ENCODE measurements at places on chromosomes 3 and 15. TPM values are rescaled to one million over a fixed set of nuclear protein-coding genes. Genes with fewer than 3 reads are reported as not detected.

ARL8B gene
- polyA plus RNA-seq = 22.6 TPM

- DNase-seq = no peak
These were observed 106.5 kb downstream of the TPRG1 start for GRCh38 chr3:189278221-189278620.

MUSTN1 gene
- polyA plus RNA-seq = 11.2 TPM

CKMT1B gene
- not detected for polyA plus RNA-seq

DNA sequence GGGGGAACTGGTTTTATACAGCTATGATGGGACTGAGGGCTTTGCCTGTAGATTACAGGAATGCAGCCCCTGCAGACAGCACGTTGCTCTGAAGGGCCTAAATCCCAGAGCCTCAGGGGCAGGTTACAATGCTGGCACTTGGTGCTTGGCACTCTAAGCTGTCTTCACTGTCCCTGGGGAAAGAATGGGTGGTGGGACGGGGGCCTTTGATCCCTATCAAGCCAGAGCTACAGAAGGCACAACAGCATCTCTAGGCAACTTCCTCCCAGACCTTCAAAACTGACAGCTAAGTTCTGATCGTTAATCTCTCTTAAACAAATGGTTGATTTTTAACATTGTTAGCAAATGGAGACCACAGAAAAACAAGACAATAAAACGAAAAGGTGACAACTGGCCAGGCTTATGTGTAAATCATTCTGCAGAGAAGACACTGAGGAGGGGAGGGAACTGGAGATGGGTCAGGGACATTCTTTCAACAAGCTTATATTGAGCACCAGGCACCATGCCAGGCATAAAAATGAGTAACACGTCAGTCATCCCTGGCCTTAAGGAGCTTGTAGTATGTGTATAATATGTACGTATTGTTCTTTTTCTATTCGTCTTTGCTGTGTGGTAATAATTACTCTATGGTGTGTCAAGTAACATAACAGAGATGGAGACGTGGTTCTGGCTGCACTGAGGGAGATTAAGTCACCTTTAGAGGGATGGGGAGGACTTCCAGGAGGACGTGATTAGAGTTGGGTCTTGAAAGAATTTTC lies 49.1 kb downstream of the CA12 start:
- no peak for DNase-seq

GRCh38 chr15:55685286-55685685 lies 57.7 kb downstream of the PRTG start:
- DNase-seq = peak; percentile 26

DNA sequence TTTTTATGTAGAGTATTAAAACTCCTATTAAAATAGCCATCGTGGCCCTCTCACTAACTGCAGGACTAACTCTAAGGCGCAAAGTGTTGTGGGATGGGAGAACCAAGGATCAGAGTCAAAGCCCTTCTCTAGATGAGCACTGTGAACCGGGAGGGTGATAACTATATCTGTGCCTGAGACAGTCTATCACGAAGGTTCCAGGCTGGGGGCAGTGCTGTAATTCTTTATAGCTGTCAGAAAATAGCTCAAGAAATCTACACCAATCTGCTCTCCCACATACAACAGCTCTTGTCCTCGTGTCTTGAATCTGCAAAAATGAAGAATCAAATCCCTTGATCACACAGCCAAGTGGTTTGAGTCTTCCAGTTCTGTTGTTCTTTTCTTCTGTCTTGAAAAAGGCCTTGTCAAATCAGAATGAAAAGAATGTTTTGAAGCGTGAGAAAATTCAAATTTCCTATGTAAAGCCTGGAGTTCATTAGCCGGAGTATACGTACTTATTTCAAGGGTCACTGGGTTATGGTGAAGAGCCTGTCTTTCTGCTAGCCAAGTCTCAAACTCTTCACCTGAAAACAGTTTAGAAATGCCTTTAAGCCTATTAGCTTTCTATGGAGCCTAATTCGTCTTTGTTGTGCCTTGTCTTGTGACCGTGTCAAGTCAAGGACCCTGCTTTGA lies 185.3 kb upstream of the NECTIN3 start:
- DNase-seq = no peak

GRCh38 chr15:99613887-99614647 lies 48.3 kb downstream of the MEF2A start:
- no peak for DNase-seq

FSTL1 gene
- polyA plus RNA-seq = 0.15 TPM

RBP2 gene
- polyA plus RNA-seq = not detected

DNA sequence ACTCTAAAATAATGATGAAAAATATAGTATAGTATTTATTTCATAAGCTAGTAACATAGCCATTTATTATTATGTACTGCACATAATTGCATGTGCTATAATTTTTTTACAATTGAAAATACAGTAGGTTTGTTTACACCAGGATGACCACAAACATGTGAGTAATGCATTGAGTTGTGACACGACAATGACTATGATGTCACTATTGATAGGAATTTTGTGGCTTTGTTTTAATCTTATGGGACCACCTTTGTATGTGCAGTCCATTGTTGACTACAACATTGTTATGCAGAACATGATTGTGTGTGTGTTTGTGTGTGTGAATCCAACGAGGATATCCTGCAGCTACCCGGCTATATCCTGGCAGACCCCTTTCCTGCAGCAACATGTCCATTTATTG lies 372.2 kb upstream of the MCTP2 start:
- no peak for DNase-seq

DNA sequence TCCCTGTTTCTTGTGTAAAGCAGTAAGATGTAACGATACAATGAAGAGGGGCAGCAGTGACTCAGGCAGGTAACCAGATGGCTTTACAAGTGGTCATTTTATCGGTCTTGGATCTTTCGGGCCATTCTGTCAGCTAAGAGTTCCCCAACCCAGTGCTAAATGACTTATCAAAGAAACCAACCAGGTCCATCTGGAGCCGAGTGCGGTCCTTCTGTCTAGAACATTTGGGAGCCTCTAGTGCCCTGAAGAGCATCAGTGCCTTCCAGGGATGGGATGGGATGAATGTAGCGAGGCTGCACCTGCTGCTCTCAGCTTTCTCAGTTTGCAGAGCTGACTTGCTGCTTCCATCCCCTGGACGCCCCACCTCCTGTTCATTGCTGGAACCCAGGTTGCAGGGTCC lies 131.7 kb upstream of the AGBL1 start:
- no peak for DNase-seq

ZNF660 gene
- polyA plus RNA-seq = 0.92 TPM

GRCh38 chr3:42220436-42221121 lies 45.4 kb downstream of the CCK start:
- no peak for DNase-seq

GRCh38 chr3:88032245-88032644 lies 26.6 kb downstream of the CGGBP1 start:
- DNase-seq = no peak

TTC21A gene
- polyA plus RNA-seq = 73.1 TPM

CHST13 gene
- polyA plus RNA-seq = 0.09 TPM

GRCh38 chr15:100988857-100989256 lies 69.7 kb downstream of the LRRK1 start:
- no peak for DNase-seq

DNA sequence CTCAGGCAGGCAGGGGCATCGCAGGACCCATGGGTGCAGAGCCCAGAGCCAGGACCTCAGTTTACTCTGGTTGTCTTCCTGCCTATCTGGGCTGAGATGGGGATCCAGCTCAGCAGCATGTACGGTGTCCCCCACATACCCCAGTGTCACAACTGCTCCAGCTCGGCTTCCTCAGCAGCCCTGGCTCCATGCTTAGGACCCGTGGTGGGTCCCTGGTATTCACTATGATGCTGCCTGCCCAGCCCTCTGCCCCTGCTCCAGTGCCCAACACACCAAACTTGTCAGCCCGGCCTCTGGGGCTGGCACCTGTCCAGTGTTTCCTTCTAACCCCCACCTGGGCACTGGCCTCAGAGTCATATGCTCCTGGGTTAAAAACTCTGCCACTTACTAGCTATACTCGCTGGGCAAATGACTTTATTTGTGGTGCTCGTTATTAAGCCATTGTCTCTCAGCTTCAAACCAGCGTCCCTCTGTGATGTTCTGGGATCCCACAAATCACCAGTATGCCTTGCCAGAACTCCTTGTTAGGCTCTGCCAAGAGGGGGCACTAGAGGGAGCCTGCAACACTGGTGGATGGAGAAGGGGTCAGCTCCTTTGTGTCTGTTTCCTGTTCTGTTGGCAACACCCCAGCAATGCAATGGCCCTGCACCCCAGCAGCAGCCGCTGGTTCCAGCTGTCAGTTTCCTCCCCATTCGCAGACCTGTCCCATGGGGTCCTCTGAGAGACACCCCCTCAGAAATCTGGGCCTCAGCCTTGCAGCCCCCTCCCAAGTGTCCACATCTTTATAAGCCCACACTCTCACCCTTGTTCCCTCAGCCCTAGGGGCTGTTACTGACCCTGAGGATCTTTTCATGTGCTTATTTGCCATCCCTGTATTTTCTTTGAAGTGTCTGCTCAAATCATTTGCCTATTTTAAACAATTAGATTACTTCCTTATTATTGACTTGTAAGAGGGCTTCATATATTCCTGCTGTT lies 24.1 kb upstream of the MRPS22 start:
- no peak for DNase-seq

- DNase-seq = no peak
These were observed 278.5 kb upstream of the RASGRP1 start for GRCh38 chr15:38843051-38843501.
